Cortex of kidney (tissue), 1 donor: ENCODE measurements at places on chromosomes 4 and X.

DNA sequence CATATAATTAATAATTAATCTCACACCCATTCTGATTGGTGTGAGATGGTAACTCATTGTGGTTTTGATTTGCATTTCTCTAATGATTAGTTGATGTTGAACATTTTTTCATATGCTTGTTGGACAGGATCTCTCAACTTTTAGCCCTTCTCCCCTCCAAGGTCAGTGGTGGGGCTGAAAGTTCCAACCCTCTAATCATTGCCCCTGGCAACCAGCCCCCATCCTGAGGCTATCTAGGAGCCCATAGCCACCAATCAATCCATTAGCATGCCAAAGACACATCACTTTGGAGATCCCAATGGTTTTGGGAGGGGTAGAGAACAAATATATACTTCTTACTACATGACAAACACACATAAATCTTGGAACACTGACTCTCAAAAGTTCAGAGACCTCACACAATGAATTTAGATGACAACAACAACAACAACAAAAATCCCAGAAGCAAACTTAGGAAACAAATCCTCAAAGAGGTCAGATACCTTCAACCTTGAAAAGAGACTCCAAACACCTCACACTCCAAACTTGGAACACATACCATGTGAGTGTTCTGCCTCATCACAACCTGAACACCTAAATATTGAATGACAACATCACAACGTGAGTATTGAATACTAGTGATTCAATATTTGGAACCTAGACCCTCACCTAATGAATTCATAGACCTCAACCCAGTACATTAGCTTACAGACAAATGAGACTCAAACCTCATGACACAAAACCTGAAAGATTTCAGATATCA lies 19.0 kb upstream of the PAGE4 start:
- no peak for DNase-seq

- DNase-seq, result no peak
These were observed 93.1 kb upstream of the LNX1 start for GRCh38 chr4:53684136-53685130.

DNA sequence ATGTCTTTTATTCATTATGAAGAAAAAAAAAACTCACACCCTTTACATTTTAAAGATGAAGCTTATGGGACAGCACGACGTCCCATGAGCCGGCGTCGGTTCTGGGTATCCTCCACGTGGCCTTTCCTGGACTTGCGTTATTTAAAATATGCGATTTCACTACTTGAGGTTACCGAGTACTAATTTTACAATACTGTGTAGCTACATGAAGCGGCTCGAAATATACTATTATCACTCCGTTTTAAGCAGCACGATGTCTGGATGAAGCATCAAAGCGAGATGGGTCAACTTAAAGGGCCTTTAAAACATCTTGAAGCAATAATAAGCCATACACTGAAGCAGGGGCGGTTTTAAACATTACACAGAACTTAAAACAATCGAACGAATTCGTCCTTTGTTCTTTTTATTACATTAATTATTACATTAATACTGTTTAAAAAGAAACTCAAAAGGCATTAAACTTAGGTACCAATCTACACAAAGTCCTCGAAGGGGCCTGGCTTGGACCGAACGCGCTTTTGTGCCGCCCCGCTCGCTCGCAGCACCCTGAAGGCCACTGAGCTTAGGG lies 1.4 kb upstream of the KLF3 start:
- no peak for DNase-seq

DNA sequence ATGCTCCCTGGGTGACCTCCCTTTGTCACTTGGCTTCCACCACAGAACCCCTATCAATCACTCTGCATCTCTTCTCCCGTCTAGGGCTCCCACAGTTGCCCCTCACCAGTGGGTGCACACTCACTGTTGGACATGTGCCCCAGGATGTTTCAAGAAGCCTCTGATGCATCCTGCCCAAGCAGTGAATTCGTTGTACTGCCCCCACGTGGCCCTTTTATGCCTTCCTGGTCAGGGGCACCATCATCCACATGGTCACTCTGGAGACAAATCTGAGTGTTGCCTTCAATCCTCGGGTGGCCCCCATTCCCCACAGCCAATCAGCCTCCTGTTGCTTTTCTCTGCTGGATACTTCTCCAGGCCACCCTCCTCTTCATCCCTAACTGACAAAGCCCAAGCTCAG lies 12.2 kb downstream of the ITIH6 start:
- no peak for DNase-seq

GRCh38 chrX:140766024-140766611 lies 56.6 kb downstream of the LINC00632 start:
- no peak for DNase-seq

- DNase-seq, result no peak
These were observed 205.5 kb upstream of the SLIT2 start for GRCh38 chr4:20046179-20046578.
